Activated T-helper 1 cell treated with anti-CD3 and anti-CD28 coated beads, Interleukin-2, amount 50 U/mL, for 16 hours (primary cell): ENCODE measurements at places on chromosomes 12 and 14.

GRCh38 chr14:93720981-93721483 lies 67.3 kb downstream of the PRIMA1 start:
- no peak for DNase-seq

GRCh38 chr14:22634233-22634900 lies 9.8 kb downstream of the OR6J1 start:
- DNase-seq: no peak

- no peak for DNase-seq
Observed at GRCh38 chr12:12403264-12404248, 46.7 kb downstream of the BORCS5 start.

DNA sequence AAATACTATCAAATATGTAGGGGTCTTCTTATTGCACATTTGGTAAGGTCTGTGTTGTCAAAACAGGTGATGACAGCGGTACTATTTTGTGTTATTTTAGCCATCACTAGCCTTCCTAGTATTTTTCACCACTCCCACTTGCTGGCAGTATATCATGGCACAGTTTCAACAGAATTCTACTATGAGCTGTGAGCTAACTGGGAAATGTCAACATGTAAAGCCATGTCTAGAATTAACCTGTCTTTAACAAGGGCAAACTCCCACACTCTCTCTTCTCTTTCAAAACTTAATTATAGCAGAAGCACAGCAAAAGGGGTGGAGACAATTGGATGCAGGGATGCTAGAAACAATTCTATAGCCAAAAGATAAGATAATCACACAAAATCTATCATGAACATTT lies 253.4 kb downstream of the PAX9 start:
- no peak for DNase-seq

- DNase-seq: no peak
Observed at GRCh38 chr14:86541972-86542371, 1012.0 kb downstream of the FLRT2 start.

GRCh38 chr12:6970096-6970527 lies 352 bp downstream of the PHB2 start:
- DNase-seq: no peak

- no peak for DNase-seq
Observed at GRCh38 chr12:122917507-122918121, 21.7 kb upstream of the VPS37B start.

DNA sequence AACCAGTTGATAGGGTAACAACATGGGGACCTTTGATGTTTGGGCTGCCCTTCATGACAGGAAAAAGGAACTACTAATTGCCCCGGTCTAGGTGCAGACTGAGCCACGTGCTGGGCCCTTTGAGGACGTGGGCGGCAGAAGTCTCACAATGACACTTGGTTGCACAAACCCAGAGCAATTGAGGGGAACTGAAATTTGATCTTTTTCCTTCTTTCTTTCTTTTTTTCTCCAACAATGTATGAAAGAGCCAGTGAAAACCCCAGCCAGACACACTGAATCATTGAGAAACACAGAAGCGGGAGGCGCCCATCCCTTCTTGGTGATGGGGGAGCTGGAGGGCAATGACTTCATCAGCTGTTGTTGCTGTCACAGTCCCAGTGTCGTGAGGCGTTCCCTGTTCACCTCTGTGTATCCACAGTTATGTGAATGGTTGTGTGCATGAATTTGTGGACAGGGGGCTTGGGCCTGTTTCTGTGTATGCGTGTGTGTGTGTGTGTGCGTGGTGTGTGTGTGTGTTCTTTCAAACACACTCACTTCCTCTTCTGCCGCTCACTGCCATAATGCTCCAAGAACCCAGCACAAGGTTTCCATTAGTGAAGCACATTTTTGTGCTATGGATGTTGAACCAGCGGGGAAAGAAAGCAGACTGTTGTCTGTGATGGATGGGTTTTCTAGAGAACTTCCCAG lies 137.5 kb upstream of the CCND2 start:
- no peak for DNase-seq

DNA sequence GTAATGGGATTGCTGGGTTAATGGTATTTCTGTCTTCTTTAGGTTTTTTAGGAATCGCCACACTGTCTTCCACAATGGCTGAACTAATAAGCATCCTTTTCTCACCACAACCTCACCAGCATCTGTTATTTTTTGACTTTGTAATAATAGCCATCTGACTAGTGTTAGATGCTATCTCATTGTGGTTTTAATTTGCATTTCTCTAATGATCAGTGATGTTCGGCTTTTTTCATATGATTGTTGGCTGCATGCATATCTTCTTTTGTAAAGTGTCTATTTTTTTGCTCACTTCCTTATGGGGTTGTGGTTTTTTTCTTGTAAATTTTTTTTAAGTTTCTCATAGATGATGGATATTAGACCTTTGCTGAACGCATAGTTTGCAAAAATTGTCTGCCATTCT lies 377.9 kb downstream of the GALC start:
- no peak for DNase-seq
